ENCODE measurements at places on chromosomes 7 and 10.

GRCh38 chr7:119802147-119802546 lies 470.8 kb upstream of the KCND2 start:
- no peak for DNase-seq

DNA sequence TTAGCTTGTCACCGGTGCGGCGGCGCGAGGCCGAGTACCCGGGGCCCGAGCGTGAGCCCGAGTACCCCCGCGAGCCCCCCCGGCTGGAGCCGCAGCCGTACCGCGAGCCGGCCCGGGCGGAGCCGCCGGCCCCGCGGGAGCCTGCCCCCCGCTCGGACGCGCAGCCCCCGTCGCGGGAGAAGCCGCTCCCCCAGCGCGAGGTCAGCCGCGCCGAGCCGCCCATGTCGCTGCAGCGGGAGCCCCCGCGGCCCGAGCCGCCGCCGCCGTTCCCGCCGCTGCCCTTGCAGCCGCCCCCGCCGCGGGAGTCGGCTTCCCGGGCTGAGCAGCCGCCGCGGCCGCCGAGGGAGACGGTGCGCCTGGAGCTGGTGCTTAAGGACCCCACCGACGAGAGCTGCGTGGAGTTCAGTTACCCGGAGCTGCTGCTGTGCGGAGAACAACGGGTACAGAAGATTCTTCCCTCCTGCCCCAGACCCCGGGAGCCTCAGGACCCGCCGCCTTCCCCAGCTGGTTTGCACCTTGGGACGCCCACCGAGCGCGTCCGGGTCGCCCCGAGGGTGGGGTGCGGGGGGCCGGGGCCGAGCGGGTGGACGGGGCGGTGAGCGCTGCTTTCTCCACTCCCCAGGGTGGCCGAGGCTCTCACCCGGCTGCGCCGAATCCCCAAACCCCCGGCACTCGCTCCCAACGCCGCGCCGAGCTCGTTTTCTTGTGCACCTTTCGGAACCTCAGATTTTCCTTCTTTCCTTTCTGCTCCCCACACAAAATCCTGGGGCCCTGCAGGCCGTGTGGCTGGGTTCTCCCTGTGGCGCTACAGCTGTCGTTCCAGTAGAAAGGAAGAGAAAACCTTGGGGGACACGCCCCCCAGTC lies 708 bp downstream of the UBN2 start:
- DNase-seq, result peak; percentile 43

DNA sequence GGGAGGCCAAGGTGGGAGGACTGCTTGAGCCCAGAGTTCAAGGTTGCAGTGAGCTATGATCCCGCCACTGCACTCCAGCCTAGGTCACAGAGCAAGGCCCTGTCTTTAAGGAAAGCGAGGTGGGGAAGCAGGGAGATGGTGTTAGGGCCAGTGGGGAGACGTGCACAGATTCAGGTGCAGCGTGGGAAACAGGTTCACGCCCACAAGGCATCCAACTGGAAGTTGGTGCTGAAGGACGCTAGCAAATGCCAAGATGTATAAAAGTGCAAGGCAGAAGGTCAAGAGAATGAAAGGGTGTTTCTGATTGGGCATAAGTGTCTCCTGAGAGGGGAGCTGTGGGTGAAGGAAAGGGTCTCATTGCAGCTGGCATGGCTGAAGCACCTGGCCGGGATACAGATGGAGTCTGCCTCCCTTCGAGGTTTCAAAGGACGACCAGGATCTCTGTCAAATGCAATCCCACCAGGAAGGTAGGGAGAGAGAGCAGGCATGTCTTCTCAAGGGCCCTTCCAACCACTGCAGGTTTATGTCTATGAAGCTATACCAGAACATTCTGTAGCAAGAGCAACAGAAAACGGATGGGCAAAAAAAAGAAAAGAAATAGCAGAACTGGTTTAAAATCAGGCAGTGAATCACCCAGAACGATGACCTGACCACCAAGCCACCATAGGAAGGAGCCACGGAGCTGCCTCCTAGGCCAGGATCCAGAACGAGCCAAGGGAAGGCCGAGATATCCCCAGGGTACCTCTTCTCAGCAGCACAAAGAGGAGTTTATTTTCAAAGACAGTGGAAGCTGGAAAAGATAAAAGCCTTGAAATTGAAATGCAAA lies 43.2 kb downstream of the GSDME start:
- no peak for DNase-seq

GRCh38 chr7:126657599-126658358 lies 595.0 kb downstream of the GRM8 start:
- DNase-seq, result no peak

- DNase-seq, result no peak
Measured at GRCh38 chr7:8515640-8516185, 82.3 kb downstream of the NXPH1 start.

DNA sequence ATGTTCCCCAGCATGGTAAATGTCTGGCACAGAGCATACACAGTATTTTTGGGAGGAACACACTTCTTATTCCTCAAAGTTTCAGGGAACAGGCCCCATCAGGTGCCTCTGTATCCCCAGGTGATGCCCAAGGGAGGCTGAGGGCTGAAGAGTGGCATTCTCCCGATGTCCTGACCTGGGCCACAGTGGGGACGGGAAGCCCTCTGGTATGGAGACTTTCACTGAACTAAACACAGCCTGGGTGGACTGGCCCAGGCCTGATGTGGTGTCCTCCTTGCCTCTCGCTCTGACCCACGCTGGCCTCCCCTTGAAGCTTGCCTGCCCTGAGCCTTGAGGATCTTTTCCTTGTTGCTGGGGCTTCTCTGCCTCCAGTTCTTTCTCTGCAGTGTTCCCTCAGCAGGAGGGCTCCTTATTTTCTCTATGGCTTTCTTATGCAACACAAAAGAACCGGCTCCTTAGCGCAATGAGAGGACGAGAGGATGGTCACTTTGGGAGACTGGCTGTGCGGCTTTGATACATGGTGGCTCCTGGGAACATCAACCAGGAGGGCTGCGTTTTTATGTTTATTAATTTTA lies 157.5 kb upstream of the TNS3 start:
- DNase-seq, result no peak

DNA sequence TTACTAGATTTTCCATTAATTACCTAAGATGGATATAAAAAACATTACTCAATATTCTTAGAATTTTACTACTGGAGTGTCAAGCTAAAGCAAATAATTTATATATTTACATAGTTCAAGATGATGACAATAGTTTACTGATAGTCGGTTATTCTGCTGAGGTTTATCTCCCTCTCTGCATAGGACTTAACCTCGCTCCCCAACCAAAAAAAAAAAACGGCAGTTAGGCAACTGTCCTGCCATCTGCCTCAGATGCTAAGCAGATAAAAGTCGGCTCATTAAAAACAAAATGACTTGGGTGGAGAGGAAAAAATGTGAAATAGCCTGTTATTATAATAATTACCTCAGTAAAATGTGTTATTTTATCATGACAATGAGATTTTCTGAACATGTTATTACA lies 14.0 kb upstream of the ITGB8 start:
- no peak for DNase-seq

- no peak for DNase-seq
Measured at GRCh38 chr7:134931487-134931886, 54.8 kb upstream of the AGBL3 start.

DNA sequence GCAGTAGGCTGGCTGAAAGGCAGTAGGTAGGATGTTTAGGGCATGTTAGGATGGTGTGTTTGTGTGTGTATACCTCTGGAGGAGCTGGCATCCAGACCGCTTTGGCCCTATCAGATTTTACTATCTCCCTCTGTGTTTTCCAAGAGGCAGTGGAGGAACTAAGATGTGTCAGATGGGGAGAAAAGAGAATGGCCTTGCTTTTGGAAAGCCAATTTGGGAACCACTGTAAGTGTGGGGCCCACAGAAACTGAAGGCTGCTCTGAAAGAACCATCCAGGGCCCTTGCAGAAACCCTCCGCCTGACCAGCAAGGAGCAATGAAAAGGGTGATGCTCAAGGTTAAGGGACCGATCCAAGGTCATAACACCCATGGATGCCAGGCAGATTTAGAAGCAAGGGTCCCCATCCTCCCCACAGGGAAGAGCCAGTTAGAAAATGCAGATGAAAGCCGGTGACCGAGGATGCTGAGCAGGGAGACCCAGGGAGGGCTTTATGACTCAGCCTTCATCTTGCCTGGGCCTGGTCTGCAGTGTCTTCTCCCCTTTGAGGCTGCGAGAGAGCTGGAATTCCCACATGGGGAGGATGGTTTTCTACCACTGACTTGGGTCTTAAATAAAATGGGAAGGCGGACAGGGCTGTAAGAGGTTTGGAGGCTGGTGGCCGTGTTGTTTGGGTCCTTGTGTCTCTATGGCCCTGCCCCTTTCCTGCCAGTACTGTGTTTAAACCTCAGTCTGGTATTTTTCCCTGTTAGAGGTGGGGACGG lies 275.8 kb downstream of the LRMDA start:
- DNase-seq, result no peak

DNA sequence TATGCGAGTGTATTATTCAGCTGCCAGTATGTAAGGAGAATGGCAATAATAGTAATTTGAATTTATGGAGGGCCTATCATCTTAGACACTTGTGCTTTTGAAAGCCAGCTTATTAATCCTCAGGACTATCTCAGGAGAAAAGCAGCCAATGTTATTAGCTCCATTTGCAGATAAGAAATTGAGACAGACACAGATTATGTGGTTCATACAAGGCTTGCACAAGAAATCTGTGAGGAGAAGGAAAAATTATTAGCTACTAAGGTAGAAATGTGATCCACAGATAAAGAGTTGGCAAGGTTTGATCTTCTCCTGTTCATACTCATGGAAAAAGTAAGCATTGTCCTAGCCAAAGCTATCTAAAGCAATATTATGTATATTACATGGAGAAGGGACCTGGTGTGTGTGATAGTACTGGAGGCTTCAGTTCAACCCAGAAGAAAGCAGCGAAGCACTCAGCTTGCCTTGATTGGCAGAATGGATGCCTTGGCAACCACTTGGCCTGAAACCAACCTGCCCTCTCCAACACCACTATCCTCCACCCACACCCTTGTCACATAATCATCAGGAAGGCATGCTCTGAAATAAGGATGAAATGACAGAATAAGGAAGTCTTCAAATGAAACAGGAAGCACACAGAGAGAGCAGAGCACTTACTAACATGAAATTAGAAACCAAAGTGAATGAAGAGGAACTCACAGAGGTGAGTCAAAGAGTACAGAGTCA lies 18.0 kb downstream of the MACC1 start:
- DNase-seq, result no peak

Data from activated T-cell treated with anti-CD3 and anti-CD28 coated beads, Interleukin-2, amount 50 U/mL, for 72 hours (primary cell).